ENCODE measurements at places on chromosomes 7 and 10.

GRCh38 chr7:148733496-148733895 lies 34.8 kb downstream of the CUL1 start:
- DNase-seq: no peak

DNA sequence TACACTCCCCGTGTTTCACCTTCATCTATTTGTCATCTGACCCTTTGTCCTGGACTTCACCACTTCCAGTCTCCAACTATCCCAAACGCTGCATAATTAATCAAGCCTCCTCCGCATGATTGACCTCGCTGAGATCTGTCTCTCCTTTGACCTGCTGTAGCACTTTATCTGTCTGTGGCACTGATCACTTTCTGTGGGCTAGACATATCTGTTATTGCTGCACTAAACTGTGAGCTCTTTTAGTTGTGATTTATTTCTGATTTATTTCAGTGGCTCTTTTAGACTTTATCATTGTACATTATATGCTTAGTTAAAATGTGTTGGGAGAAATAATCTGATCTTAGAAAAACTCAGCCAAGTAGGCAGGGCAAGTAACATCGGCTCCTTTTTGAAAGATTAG lies 91.9 kb upstream of the GATA3 start:
- no peak for DNase-seq

DNA sequence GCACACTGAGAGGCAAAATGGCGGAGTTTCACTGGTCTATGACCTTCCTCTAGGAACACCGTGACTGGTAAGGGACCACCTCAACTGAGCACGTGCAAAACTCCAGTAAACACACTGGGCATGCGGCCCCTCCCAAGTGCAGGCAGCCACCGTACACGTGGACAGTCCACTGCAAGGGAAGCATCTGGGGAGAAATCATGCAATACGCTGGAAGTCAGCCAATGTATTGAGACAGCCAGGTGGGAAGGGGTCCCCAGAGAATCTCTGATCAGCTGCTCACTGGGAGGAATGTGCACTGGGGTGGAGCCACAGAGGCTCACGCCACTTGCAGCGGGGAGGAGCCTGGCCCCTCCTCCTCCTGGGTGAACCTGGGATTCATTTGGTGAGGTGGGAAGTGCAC lies 49.3 kb downstream of the CFAP46 start:
- DNase-seq: no peak

GRCh38 chr7:131166066-131166465 lies 161.6 kb upstream of the MKLN1 start:
- DNase-seq: no peak

GRCh38 chr10:51340845-51341610 lies 266.7 kb downstream of the PRKG1 start:
- DNase-seq: peak; percentile 7

DNA sequence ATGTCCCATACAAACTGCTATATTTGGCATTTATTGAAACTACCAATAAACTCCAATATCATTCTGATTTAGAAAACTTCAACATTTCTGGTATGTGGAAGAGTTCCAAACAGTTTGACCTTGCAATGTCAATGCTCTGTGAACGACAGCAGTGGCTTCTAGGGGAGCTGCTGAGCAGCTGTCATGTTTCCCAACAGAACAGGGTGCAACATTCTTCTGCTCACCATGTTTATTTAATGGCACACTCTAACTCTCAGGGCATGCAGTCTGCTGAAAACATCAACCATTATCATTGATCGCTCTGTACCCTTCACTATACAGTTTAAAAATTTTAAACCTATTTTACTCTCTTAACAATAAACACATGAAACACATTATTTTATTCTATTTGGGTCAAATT lies 25.9 kb downstream of the LMOD2 start:
- no peak for DNase-seq

DNA sequence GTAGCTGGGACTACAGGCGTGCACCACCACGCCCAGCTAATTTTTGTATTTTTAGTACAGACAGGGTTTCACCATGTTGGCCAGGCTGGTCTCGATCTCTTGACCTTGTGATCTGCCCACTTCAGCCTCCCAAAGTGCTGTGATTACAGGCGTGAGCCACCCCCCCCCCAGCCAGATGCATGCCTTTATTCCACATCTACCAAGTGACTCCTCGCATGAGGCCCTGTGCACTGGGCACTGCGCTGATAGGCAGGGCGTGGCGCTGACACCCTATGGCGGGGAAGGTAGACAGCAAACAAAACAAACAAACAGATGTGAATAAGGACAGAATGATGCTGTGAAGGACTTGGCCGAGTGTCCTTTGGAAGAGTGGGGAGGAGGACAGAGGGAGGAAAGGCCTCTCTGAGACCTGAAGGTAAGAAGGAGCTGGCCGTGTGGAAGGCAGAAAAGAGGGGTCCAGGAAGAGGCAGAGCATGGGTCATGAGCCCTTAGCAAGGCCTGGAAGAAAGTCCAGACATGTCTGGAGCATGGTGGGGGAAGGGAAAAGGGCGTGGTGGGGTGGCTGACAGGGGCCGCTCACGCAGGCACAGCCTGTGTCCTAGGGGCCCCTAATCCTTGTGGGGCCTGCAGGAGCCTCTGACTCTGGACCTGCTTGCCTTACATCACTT lies 47.5 kb upstream of the CACUL1 start:
- no peak for DNase-seq

DNA sequence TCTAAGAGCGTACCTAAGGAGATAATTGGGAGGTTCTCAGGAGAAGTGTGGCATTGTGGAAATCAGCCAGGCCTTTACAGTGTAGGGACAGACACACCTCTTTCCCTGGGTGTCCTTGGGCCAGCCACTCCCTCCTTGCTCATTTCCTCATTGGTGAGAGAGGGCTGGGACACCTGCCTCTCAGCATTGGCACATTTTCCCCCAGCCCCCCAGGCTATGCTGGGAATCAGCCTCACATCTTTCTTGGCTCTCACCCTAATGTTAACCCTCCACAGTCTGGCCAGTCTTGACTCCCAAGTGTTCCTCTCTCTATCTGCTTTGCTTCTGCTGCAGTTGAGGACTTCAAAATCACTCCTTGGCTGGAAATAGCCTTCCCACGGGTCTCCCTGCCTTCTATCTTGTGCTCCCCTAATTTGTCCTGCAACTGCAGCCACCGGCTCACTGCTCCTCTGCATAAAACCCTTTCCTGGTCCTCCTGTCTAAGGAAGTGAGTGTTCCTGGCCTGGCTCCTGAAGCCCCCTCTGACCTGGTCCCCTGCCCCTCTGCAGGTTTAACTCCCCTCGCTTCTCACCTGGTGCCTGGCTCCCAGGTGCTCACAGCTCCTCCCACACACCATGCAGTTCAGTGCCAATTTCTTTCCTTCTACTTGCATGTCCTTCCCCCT lies 15.8 kb downstream of the TBXAS1 start:
- no peak for DNase-seq

GRCh38 chr7:28409716-28410627 lies 2.3 kb upstream of the CREB5 start:
- no peak for DNase-seq

- no peak for DNase-seq
These were observed 640.2 kb downstream of the ARL4A start for GRCh38 chr7:13327669-13328068.

DNA sequence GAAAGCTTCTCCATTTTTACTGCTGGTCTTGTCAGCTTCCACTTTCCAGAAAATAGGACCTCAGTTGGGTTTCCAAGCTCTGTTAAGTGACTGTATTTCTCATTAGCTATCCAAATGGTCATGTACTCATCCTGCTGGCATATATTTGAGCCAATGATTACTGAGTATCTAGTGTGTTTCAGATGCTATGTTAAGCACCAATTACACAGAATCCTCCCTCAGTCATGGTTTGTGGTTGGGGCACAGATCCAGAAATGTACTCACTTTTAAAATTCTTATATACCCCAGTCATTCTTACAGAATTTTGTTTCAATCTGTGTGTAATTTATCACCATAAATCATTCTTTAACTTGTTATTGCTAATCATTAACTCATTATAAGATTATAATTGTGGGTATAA lies 362.3 kb upstream of the MTPN start:
- no peak for DNase-seq

All from CD4-positive, alpha-beta T cell treated with Interleukin-12 subunit alpha and Interleukin-12 subunit beta, for 1 hour (primary cell).